ENCODE measurements at places on chromosomes 7 and 10.

DNA sequence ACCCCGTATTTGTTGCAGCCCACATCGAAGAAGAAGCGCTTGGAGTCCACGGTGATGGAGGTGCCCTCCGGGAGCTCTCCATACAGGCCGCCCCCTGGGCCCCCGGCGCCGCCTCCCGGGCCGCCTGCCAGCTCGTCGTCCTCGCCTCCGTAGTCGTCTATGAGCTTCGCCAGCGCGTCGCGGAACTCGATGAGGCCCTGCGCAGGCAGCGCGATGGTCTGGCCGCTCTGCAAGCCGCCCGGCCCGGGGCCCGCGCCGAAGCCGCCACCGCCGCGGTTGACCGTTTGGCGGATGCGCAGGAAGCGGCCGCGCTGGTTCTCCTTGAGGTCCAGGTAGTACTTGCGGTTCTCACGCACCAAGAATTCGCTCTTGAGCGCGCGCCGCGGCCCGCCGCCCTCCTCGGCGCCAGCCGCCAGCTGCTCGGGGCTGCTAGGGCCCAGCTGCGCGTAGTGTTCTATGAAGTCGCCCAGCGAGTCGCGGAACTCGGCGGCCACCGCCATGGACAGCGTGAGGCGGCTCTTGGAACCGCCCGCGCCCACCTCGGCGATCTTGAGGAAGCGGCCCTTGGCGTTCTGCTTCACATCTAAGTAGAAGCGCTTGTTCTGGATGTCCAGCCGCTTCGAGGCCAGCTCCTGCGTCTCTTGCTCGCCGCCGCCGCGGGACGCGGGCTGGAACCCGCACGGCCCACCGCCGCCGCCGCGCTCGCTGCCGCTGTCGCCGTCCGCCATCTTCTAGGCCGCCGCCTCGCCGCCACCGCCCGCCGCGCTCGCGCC lies 523 bp downstream of the PURB start:
- peak; percentile 36 for DNase-seq

DNA sequence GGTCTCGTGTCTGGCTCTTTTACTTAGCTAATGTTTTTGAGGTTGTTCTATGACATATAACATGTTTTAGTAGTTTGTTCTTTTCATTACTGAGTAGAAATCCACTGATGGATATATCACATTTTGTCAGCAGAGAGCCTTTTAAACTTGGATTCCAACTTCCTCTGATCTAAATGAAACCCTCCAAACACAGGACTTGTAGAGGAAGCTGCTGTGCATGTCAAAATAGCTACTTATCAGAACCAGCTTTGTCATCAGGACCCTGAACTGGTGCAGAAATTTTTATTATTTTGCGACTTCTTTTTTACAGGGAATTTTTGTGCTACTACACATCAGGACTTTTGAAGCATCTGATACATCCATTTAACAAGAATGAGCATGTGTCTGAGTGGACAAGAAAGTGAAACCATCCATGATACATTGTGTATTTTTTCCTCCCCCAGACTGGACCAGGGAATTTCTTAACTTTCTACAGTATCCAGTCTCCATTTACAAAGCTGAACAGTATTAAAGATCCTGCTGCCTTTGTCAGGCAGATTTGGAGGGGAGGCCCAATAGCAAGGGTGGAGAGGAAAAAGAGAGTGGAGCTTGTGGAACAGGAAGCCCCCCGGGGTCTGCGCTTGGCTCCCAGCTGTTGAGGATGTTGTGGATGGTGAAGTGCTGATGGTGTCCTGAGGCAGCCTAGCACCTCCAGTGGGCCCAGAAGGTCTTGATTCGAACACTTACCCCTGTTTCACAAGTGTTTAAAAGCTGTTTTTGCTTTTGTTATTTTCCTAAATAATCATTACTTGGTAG lies 29.3 kb upstream of the MTPAP start:
- no peak for DNase-seq

DNA sequence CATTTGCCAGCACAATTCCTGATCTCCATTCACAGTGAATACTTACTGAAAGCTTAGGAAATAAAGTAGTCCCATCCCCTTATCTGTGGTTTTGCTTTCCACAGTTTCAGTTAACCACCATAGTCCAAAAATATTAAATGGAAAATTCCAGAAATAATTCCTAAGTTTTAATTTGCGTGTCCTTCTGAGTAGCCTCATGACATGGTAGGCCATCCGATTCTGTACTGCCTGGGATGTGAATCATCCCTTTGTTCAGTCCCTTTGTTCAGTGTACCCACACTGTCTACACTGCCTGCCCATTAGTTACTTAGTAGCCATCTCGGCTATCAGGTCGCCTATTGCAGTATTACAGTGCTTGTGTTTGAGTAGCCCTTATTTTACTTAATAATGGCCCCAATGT lies 14.2 kb downstream of the RAB11FIP2 start:
- no peak for DNase-seq

DNA sequence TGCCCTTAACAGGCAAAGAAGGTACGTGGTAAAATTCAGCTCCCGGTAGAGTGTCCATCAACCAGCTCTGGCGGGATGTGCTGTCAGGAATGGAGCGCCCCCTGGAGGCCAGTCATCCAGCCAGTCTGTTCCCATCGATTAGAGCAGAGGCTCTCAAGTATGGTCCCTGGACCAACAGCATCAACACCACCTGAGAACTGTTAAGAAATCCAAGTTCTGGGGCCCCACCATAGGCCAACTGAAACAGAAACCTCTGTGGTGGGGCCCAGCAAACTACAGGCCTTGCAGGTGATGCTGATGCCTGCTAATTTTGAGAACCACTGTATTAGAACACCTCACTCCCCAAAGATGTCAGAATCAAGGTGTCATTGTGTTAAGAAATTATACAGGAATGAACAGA lies 109.2 kb downstream of the DPY19L1 start:
- no peak for DNase-seq
